ENCODE measurements at places on chromosomes 12 and 14.

GRCh38 chr12:127556231-127556886 is 710.6 kb upstream of the TMEM132C start:
- no peak for DNase-seq

GRCh38 chr14:100350986-100351385 is 27.8 kb downstream of the SLC25A47 start:
- DNase-seq: no peak

- DNase-seq: no peak
Observed at GRCh38 chr14:100623961-100624360, 36.7 kb upstream of the BEGAIN start.

- DNase-seq: no peak
Observed at GRCh38 chr12:95411466-95411865, 62.5 kb upstream of the METAP2 start.

GRCh38 chr12:89862511-89863445 is 154.1 kb upstream of the ATP2B1 start:
- DNase-seq: peak; percentile 58

GRCh38 chr12:107007411-107007810 is 20.5 kb upstream of the MTERF2 start:
- no peak for DNase-seq

GRCh38 chr14:23571701-23572523 is 4.3 kb upstream of the AP1G2 start:
- DNase-seq: no peak

- DNase-seq: no peak
Observed at GRCh38 chr12:130799051-130799450, 40.0 kb downstream of the STX2 start.

DNA sequence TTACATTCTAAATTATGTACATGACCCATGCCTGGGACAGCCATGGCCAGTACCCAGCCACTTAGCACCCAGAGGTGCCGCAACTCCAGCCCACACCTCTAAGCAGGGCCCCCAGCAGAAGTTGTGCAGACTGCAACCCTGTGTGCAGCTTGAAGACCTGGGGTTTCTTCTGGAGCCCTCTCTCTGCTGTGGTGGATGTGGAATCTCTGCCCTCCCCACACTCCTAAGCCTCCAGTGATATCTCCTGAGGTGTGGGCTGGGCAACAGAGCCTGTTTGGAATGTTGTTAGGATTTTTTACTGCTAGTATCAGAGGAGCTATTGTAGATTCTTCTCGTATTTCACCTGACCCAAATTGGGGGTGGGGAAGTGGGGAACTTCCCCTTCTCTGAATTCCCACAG is 59.4 kb upstream of the TUNAR start:
- DNase-seq: no peak

GRCh38 chr14:63726499-63726898 is 1.4 kb downstream of the SGPP1 start:
- no peak for DNase-seq

- DNase-seq: no peak
Observed at GRCh38 chr12:132170094-132170636, 25.9 kb downstream of the NOC4L start.

DNA sequence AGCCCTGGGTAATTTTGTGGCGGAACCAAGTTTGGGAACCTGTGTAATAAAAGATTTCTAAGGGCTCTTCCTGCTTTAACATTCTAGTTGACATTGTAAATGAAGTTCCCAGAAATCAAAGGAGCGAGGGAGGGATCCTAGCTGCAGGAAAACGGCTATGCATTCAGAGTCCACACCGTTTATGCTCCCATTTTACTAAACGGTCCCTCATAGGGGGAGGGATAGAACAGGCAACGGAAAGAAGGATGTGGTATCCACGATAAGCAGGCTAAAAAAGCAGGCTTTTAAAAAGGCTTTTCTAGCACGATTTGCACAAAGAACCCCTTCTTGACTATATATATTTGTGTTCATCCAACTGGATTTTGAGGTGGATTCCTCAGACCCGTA is 559 bp downstream of the SYNJ2BP start:
- no peak for DNase-seq

GRCh38 chr14:99936738-99937474 is 128.3 kb upstream of the EVL start:
- no peak for DNase-seq

GRCh38 chr12:70883855-70884254 is 36.7 kb downstream of the PTPRR start:
- DNase-seq: no peak

- DNase-seq: no peak
Observed at GRCh38 chr14:69363055-69363454, 35.0 kb downstream of the ERH start.

DNA sequence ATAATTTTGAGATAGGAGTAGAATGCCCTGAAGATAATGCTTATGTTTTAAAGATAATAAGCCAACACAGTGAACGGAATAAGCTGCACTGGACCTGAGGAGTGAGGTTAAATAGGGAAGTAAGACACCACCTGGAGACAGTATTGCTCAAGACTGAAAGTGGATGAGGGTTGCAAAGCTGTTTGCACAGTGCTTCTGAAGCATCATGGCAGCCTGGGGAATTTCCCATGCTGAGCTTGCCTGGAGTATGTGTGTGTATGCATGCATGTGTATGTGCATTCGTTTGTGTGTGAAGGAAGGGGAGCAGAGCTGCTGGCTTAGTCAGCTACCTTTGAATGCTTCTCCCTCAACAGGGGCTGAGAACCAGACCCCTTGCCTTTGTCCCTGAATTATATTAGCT is 35.8 kb downstream of the BHLHE41 start:
- DNase-seq: no peak

GRCh38 chr12:105433804-105434203 is 103.3 kb downstream of the C12orf75 start:
- DNase-seq: no peak

- DNase-seq: no peak
Observed at GRCh38 chr12:99670635-99671034, 23.1 kb downstream of the GARIN6 start.

DNA sequence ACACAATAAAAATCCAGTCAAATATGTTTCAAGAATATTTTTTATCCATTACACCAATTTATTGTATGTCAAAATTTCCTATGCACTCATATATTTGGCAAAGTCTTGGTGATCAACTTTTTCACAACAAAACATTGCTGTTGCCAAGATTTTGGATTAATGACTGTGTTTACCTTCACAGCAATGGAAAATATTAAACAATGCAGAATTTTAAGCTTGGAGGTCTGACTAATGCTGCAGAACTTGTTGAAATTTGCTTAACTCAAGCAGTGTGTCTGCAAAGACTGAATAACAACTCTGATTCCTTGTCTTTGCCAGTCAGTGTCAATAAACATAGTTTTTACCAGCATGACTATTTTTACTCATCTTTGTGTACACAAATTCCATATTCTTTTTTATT is 336.4 kb downstream of the CCER1 start:
- no peak for DNase-seq

DNA sequence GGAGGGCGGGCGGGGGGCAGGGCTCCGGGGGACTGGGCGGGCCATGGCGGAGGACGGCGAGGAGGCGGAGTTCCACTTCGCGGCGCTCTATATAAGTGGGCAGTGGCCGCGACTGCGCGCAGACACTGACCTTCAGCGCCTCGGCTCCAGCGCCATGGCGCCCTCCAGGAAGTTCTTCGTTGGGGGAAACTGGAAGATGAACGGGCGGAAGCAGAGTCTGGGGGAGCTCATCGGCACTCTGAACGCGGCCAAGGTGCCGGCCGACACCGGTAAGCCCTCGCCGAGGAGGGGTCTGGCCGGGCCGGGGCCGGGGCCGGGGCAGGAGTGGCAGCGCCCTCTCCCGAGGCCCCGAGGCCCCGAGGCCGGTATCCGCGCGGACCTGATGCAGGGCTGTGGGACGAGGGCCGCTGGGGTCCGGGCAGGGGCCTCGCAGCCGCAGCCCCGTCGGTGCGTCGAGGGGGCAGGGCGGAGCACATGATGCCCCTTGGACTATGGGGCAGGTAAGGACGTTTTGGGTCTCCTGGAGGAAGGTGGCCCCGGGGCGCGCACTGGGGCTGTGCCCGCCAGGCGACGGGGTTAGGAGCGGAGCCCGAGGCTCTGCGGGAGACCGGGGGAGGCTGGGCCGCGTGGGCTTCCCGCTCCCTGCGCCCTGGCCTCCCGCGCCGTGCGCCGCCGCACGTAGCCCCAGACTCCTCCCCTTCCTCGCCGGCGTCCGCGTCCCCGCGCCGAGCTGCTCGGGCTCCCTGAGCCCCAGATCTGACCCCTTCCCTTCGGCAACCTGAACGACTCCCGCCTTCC is at the start of gene TPI1:
TSS of gene TPI1 (plus strand) at position 119 of the 798 bp plus-strand sequence. CDS start at position 155, 36 bp downstream.
- DNase-seq: peak; percentile 87

DNA sequence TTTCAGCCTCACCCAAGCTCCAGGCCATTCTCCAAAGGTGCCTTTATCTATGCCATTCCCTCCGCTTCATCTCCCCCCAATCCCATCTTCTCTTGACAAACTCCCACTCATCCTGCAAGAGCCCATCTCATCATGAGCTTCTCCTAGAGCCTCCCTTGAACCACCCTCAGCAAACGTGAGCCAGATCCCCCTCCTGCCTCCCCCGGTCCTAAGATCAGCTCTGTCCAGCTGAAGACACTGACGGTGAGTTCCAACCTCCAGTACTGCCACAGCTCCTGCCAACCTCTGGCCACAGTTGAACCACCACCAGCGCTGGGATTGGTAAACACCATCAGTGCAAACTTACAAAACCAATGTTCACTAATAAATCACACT is 124.6 kb downstream of the BCL11B start:
- DNase-seq: no peak

DNA sequence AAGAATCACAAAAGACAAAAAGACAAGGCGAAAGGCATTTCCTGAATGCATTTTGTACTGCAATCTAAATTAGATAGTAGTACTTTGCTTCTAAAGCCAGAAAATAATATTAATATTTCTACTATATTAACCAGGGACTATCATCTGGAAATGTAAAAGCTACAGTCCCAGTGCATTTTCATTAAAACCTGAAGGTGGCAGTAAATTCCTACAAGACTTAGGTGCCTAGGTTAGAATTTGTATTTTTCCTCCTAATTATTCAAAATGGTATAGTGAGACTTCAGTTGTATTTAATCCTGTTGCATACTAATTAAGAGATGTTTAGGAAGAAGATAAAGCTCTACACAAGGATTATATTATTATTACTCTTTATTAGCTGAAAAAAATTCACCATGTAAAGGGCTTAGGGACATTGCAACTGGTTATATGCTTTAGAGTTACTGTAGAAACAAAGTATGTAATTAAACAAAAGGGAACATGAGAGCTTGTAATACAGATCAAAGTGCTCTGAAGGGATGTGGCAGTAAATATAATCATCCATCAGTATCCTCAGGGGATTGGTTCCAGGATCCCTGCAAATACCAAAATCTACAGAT is 53.6 kb downstream of the BRMS1L start:
- no peak for DNase-seq

GRCh38 chr14:68361231-68361630 is 431.6 kb downstream of the ZFP36L1 start:
- no peak for DNase-seq

DNA sequence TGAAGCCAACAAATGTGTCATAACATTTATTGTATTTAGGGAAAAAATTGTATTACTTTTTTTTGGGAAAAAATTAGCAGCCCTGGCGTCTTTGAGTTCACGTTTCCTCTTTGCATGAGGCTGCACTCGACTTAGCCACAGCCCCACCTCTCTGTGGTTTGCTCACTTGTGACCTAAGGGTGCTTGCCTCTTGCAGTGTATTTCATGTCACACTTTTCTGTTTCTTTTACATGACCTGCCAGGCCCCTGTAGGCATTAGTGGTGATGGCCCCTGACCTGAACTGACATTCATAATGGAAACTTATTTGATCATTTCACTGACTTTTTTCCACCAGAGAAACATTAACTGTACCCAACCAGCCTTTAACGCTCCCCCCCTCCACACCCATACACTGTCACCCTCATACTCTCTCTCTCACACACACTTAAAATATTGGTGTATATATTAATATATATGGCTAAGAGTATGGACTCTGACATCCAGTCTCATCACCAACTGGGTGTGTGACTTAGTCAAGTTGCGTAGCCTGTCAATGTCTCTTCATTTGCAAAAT is 122.9 kb downstream of the PRKCH start:
- DNase-seq: peak; percentile 69

- no peak for DNase-seq
Observed at GRCh38 chr14:30283822-30284446, 275.0 kb upstream of the G2E3 start.

DNA sequence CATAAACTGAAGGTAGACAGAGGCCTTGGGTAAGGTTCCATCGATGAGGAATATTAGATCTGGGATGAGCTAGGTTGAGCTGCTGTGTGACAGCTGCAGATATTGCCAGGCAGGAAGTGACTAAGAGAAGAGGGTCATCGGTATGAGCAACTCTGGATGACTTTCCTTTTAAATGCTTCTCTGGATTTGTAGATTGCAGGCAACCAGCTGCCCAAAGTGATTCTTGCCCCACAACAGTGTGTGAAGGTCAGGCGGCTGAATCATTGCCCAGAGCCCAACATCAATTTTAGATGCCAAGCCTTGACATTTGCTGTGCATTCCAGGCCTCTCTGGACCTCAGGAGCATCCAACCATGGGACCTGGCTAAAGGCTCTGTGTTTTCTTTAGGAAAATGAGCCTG is 255.9 kb downstream of the DPF3 start:
- DNase-seq: no peak

- no peak for DNase-seq
Observed at GRCh38 chr12:11810206-11810545, 160.7 kb downstream of the ETV6 start.

DNA sequence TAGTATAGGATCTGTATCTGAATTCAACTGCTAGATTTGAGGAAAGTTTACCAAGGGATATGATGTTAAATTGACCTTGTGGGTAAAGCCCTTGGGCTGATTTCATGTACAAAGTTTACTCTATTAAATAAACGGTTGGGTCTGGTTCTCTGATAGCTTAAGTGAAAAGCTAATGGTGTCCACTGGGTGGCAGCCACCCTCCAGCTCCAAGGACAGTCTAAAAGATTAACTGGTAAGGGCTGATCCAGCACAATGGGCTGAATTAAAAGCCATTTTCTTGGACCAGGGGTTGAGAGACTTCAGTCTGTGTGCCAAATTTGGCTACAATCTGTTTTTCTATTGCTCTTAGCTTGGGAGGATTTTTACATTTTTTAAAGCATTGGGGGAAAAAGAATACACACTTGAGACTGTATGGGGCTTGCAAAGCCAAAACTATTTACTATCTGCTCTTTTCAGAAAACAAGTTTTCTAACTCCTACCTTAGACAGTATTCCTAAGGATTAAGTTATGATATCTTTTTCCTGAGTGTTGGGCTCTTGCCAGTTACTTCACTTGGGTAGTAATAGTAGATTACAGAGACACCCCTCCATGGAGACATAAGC is 116.5 kb downstream of the GPHN start:
- peak; percentile 26 for DNase-seq

DNA sequence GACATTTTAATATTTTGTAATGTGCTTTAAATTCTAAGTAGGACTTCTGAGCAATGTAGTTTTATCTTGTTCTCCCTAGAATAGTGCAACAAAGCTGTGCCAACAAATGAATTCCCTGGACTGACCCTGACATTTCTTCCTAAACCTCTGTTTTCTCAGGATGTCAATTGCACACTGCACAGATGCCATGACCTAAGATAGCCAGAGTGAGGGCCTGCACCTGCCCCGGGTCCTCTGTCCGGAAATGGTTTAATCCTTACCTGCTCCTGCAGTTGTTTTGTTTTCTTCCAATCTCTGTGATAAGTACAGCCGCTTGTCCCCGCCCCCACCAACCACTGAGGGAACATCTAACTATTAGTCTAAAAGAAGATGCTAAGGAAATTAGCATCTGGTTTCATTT is 831.5 kb downstream of the GALC start:
- DNase-seq: no peak

- no peak for DNase-seq
Observed at GRCh38 chr14:70188659-70189455, at the start of gene SLC8A3. Gene SLC8A3 (minus strand): TSS chr14:70188951. CDS start chr14:70168422, 20,529 bp downstream.
